ENCODE measurements at places on chromosomes 7 and 10.

DNA sequence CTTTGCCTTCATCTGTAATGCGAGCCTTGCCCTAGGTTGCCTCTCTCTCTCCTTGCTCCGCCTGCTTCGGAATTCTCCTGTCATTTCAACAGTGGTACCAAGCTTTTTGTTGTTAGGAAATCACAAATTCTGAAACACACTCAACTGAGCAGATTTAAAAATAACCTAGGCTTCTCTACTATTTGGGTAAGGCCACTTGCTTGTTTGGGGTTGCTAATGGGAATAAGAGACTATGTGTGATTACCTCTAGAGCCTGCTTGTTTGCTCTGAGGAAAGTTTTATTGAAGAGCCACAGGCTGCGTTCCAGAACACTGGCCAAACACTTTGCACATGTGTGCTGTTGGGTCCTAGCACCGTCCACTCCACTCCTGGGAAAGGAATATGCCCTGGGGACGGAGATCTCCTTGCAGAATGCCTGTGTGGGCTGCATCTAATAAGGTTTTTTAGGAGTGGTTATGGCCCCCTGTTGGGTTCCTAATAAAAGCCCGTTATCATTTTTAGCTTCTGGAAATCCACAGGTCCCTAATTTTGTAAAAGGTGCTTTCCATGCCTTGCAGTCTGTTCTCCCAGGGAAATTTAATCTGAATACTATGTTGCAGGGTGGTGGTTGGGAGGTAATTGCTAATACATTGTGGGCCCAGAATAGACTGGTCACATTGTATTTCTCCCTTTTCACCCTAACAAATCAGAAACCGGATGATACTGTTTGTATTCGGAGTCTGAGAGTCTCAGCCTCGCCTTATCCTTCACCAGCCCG is 68.7 kb upstream of the KLF6 start:
- DNase-seq, result no peak

DNA sequence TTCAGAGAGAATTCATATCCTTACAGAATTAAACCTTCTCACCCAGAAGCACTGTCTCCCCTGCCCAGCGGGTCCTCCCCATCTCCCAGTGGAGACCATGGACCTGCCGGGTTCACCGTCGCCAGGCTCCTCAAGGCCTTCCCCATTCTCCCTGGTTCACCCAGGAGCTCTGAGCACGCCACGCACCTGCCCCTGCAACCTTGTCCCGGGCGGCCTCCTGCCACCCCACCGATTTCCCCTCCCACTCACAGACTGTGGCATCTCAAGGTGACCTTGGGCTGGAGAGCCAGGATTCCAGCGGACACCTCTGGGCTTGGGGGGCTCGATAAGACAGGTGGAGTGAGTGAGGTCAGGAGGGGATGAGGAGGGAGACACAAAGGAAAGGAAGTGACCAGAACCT is 135.3 kb downstream of the PTPRN2 start:
- DNase-seq, result no peak

GRCh38 chr7:300048-300447 is 10.1 kb downstream of the FOXL3 start:
- no peak for DNase-seq

DNA sequence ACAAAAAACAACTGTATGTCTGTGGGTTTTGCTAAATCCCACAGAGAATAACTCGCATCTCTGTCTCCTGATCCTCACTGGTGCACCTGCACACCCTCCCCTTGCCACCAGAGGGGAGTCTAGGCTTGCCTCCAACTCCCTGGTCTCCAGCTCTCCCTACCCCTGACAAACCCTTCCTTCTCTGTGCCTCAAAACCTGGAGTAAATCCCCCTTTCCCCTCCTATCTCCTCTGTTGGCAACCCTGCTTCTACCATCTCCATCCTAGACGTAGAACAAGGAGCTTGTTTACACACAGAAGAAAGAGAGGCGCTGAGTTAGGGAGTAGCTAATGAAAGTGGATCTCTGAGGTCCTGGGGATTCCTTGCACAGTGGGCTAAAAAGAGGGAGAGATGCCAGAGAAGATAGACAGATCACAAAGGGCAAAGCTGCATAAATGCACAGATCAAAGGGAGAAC is 6.0 kb downstream of the MBLAC1 start:
- DNase-seq, result no peak

GRCh38 chr10:78415111-78415510 is 381.4 kb downstream of the RPS24 start:
- DNase-seq, result no peak

Measured in stimulated activated CD8-positive, alpha-beta memory T cell treated with anti-CD3 and anti-CD28 coated beads, Interleukin-4, amount 100 ng/mL, for 24 hours (primary cell).